ENCODE measurements at places on chromosomes 1 and 21.

- no peak for DNase-seq
These were observed 5.0 kb upstream of the CLCNKB start for GRCh38 chr1:16038620-16038912.

DNA sequence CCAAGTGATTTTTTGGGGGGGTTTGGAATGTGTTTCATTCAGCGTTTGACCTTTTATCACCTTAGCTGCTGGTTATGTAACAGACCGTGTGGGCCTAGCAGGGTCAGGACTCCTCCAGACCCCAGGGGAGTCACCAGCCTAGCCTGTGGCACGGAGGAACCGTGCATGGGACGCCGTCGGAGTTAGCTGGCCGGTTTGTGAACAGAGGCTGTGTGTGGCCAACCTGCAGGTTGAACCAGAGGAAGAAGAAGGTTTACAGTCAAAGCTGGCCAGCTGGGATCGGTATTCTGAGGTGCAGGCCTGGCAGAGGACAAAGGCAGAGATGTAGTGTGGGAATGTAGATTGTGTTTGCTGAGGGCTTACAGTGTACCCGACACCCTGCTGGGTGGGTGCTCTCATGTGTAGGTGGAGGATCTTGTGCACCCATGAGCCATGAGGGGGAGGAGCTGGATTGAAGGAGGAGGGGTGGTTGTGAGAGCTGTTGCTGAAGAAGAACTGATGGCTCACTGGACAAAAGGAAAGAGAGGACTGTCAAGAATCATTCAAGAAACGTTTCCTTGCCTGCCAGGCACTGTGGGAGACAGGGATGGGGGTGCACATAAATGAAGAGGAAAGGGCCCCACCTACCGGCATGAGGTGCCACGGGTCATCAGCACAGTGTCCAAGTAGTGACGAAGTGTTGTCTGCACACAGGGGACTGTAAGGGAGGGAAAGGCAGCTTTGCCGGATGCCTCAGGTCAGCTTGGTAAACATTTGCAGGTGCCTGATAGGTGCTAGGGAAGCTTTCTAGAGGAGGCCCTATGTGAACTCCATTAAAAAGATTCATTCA, 40.0 kb upstream of the PWP2 start:
- no peak for DNase-seq

DNA sequence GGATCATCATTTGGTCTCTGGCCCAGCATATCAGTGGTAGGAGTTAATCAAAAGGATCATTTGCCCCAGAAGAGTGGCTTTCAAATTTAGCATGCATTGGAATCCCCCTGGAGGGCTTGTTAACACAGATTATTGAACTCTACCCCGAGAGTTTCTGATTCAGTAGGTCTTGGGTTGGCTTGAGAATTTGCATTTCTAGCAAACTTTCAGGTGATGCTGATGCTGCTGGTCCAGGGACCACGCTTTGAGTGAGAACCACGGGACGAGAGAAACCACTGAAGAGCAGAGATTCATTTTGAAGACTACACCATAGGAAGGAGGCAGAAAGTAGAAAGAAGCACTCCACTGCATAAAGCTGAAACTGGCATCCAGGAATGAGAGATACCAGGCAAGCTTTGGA, 81.3 kb upstream of the DUSP10 start:
- no peak for DNase-seq

- DNase-seq = no peak
These were observed 64.4 kb downstream of the AGPAT3 start for GRCh38 chr21:43929217-43929971.

- DNase-seq = no peak
These were observed 87.7 kb upstream of the ACTRT2 start for GRCh38 chr1:2933431-2934155.

DNA sequence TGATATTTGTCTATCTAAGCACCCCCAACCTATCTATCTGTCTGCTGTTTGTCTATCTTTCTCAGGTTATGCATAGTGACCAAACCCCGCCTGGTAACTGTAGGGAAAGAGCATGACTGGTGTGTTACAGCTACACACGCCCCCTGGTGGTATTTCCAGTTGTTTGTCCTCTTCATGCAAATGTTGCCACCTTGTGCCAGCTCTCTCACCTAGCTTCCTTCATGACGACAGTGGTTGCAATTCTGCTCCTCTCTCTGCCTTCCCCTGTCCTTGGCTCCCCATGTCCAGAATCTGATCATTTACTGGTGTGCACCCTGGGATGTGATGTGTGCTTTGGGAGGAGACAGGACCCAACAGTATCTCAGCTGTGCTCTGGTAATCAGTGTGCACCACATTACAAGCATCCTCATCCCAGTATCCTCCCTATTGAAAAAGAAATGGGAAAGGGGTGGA, 8.1 kb upstream of the INKA2 start:
- DNase-seq = peak; percentile 57

DNA sequence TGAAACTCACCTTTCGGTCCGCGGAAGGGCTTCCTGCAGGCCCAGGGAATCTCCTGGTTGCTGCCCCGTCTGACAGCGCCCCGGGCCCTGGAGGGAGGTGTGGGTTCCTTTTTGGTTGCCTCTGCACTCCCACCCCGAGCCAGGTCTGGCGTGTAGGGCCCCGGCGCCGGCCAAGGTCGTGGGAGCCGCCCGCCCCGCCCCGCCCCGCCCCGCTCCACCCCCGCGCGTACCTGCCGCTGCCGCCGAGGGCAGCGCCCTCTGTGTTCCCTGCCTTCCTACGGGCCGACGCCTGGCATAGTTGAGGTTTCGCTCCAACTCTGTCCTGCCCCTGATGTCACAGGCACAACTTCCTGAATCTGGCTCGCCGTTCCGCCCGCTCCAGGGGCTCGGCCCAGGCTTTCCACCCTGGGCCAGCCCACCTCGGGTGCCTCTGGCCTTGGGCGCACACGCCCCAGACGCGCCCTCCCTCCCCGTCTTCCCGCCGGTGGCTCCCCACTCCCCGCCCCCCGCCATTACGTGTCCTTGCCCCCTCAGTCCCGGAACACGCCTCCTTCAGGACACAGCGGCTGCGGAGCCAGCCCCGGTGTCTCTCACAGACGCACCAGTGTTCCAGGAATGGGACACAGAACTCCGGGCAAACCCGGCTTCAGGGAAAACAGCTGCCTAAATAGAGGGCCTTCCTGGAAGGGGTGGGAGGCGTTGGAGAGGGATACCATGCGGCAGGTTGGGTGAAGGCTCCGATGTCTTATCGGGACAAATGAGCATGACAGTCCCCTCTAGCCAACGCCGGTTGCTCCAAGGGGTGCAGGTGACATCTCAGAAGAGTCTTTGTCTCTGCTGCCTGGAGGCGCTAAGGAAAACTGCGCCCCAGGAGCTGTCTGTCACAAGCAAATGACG, at the start of gene KIAA0040:
Gene KIAA0040, minus strand, starts transcription at position 147 of the 897 bp plus-strand sequence. CDS start 31,763 bp downstream, outside the sequence.
- peak; percentile 66 for DNase-seq

DNA sequence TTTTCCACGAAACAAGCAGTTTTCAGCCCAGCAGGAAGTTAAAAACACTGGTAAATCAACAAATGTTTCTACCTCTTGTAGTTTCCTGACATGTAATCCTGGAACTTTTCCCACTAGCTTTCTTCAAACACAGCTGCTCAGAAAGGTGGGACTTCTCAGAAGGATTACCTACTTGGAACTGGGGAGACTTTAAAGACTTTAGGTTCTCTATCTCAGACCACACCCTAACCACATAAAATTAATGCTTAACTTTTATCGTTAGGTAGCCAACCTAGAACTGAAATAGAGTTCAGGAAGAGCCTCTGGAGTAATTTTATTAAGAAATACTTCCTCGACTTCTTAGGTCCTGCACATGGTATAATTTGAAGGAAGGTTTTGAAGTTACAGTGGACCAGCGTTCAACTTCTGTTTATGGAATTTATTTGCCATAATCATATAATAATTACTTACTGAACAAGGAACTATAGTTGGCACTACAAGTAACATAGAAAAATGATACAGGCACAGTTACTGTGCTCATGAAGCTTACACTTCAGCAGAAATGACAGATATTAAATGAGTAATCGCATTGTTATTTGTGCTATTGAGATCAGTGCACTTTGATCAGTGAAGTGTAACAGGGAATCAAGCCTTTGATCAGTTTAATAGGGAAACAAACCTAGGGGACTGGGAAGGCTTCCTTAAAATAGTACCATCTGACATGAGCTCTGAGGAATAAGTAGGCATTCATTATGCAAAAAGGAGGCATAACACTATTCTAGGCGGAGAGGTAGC, at the start of gene BCL2L15:
Gene BCL2L15, minus strand, starts transcription at position 180 of the 774 bp plus-strand sequence. CDS start 206 bp downstream, outside the sequence.
- no peak for DNase-seq

GRCh38 chr21:36166705-36167104, 10.1 kb downstream of the DOP1B start:
- DNase-seq = no peak

DNA sequence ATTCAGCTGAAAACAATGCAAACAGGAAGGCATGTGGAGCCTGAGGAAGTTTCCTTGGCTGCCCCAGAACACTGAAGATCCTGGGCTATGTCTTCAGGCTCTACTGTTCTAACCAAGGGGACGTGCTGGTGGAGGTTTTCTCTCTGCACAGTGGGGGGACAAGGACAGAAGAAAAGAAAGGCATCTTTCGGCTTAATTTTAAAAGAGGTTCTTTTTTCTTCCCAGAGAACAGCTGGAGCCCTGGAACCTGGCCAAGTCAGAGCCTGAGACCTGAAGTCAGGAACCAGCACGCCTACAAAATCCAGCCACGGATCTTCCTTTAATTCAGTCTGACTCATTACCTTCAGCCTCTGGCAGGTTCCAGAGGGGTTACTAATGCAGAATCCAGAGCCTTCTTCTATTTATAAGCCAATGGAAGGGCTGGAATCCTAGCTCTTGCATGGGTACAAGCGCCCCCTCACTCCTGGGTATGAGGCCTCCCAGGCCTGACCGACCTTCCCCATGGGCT, 19.8 kb downstream of the CTNNBIP1 start:
- DNase-seq = no peak

- no peak for DNase-seq
These were observed 843.9 kb downstream of the AMY1C start for GRCh38 chr1:104593413-104594187.
